ENCODE measurements at places on chromosomes 11 and 22.

DNA sequence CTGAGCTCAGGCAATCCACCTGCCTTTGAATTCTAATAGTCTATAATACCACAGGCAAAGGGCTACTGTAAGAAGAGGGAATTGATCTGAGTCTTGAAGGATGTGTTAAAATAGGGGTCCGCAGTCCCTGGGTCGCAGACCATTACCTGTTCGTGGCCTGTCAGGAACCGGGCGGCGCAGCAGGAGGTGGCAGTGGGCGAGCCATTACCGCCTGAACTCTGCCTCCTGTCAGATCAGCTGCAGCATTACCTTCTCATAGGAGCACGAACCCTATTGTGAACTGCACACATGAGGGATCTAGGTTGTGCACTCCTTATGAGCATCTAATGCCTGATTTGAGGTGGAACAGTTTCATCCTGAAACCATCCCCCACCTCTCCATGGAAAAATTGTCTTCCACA lies 11.5 kb upstream of the TMEM123 start:
- no peak for DNase-seq

DNA sequence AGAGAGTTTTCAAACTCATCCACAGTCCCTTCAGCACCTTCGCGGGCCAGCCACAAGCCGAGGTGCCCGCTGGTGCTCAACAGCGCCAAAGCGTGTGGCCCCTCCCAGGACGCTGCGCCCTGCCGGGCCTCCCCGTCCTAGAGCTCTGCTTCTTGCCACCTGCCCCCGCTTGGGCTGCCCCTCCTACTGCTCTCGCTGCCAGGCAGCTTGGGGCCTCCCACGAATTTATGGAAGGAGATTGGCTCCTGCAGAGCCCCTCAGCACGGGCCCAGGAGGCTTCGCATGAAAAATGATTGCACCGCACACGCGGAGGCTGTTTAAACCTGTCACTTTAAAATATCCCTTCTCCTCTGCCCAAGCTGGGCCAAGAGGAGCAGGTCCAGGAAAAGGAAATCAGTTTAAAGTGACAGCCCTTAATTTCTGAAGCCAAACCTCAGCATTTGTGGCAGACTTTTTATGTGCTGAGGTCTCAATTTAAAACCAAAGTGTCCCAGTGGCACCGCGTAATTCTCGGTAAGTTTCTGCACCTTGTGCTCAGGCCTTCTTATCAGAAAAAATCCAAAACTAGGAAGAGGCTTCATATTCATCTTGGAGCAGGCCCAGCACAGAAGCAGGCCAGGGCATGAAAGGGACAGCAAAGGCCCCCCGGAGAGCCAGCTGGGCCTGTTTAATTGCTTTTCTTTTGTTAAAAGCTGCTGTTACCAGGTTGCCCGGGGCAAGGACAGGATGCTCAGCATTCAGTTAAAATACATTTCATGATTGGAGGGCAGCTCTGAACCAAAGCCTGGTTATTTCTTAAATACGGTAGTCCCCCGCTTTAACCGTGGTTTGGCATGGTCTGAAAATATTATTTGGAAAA lies 303.6 kb downstream of the OPCML start:
- DNase-seq = no peak

GRCh38 chr11:102583141-102583873 lies 41.8 kb downstream of the MMP20 start:
- no peak for DNase-seq

GRCh38 chr22:36879775-36880174 lies 19.0 kb downstream of the NCF4 start:
- no peak for DNase-seq

GRCh38 chr11:122882857-122883645 lies 492 bp downstream of the JHY start:
- DNase-seq = no peak

DNA sequence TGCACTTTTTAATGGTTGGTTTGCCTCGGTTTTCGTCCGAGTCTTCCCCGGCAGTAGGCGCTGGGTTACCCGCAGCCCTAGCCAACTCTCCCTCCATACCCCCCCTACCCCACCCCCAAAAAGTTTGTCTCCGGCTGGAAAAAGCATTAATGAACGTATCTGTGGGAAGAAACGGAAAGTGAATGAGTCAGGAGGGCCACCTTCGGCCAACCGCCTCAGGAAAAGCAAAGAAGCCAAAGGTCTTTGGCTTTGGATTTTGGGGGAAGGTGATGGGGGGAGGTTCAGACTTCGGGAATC lies 508 bp upstream of the FLI1 start:
- DNase-seq = no peak

DNA sequence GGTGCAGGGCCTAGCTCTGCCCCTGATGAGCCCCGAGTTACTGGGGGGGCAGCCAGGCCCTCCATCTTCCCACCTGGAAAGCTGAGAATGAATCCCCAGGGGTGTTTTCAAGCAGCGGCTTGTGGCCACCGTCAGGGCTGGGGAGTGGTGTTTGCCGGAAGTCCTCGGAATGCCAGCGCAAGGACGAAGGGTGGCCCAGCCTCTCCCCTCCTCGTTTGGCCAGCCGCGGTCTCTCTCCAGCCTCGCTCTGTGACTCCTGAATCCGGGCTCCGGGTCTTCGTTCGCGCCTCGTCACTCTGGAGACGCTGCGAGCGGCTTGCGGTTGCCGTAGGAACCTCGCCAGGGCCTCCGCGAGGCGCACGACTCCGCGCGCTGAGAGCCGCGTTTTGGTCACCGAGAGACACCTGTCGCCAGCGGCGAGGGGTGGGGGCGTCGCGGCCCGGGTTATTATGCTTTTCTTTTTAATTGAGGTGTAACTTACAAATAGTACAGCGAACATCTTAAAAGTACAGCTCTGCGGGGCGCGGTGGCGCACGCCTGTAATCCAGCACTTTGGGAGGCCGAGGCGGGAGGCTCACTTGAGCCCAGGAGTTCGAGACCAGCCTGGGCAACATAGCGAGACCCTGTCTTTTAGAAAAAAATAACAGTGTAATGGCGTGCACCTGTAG lies 6.3 kb upstream of the KDELR3 start:
- peak; percentile 52 for DNase-seq

DNA sequence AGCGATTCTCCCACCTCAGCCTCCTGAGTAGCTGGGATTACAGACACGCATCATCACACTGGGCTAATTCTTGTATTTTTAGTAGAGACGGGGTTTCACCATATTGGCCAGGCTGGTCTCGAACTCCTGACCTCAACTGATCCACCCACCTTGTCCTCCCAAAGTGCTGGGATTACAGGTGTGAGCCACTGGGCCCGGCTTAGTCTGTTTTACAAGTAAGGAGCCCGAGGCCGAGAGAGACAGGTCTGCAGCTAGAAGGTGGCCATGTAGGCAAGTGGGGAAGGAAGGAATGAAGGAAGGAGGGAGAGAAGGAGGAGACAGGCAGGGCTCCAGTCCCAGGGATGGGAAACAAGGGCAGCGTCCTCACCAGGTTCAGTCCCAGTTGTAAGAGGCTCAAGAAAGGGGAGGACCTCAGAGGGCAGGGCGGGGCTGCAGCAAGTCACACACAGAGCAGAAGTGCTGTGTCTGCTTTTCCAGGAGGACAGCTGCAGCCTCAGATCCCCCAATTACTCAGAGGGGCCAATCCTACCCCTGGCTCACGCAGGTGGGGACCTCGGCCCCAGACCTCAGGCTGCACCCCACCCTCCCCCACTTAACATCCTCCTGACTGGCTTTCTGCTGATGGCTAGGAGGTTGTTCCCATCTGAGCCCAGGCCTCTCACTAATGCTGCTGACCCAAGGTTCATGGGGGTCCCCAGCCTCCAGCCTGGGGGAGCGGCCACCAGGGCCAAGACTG lies 53.8 kb upstream of the PRR5 start:
- no peak for DNase-seq

GRCh38 chr22:23743303-23743705 lies 7.6 kb downstream of the ZNF70 start:
- DNase-seq = no peak

GRCh38 chr22:25347752-25348102 lies 128.3 kb downstream of the CRYBB2 start:
- DNase-seq = no peak

All from AG04450 (cell line).